ENCODE measurements at places on chromosomes 16 and 17. TPM values are rescaled to one million over a fixed set of nuclear protein-coding genes. Genes with fewer than 3 reads are reported as not detected.

The SALL1 gene
- 70.7 TPM for total RNA-seq

The ENPP7 gene
- not detected for total RNA-seq

GRCh38 chr17:44568945-44569858, 11.9 kb downstream of the FZD2 start:
- DNase-seq = peak; percentile 60

The KLHL11 gene
- 28.5 TPM for total RNA-seq

The PSMC3IP gene
- total RNA-seq = 22.8 TPM

The HID1 gene
- total RNA-seq = 5.0 TPM

GRCh38 chr17:48544349-48545021, 424 bp downstream of the HOXB2 start:
- peak; percentile 72 for DNase-seq

DNA sequence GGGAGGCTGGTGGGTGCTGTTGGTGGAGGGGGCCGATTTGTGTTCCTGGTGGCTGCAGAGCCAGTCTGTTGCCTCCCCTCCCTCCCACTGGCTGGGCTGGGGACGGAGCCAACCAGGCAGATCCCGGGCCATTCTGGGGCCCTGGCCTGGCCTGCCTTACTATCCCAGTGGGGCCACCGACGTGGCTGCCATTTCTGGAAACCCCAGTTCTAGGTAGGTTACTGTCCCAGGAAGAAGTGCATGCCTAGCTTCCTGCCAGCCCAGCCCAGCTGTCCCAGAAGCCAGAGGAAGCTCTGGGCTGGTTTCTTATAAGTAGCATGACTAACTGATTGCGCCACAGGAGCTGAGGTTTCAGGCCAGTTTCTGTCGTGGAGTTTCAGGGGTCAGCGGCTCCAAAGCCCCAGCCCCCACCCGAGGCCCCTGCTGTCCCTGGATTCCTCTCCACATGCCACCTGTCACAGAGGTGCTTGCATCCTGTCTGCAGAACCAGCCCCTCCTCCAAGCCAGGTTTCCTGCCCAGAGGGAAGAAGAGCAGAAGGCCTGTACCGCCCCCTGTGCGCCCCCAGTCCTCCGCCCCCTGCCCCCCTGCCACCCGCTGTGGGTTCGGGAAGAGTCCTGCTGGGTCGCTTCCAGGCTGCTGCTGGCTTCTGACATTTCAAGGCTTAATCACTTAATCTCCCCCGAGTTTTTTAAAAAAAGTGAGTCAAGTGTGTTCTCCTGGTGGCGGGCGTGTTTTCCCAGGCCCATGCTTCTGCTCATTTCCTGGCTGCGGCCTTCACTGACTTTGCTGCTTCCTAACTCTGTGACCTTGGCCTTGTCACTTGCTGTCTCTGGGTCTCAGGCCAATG, 13.2 kb downstream of the IL4R start:
- peak; percentile 71 for DNase-seq

The CNTNAP1 gene
- 15.1 TPM for total RNA-seq

The BCL6B gene
- 3.8 TPM for total RNA-seq

GRCh38 chr17:38352245-38353085, 821 bp downstream of the SOCS7 start:
- DNase-seq = peak; percentile 58

The KIF1C gene
- 22.1 TPM for total RNA-seq

- DNase-seq = no peak
Measured at GRCh38 chr16:17241264-17241835, 229.4 kb downstream of the XYLT1 start.

The ZNF276 gene
- total RNA-seq = 8.4 TPM

- DNase-seq = peak; percentile 68
Measured at GRCh38 chr16:53892155-53892554, 188.2 kb downstream of the FTO start.

The ITGB3 gene
- 0.47 TPM for total RNA-seq

- DNase-seq = peak; percentile 80
Measured at GRCh38 chr16:80028581-80029380, 428.2 kb upstream of the MAF start.

The DRC7 gene
- total RNA-seq = 0.41 TPM

- DNase-seq = no peak
Measured at GRCh38 chr17:13920413-13920812, 148.9 kb upstream of the COX10 start.

The TANC2 gene
- total RNA-seq = 6.0 TPM

The TNFRSF17 gene
- not detected for total RNA-seq

The PIGS gene
- total RNA-seq = 39.5 TPM

DNA sequence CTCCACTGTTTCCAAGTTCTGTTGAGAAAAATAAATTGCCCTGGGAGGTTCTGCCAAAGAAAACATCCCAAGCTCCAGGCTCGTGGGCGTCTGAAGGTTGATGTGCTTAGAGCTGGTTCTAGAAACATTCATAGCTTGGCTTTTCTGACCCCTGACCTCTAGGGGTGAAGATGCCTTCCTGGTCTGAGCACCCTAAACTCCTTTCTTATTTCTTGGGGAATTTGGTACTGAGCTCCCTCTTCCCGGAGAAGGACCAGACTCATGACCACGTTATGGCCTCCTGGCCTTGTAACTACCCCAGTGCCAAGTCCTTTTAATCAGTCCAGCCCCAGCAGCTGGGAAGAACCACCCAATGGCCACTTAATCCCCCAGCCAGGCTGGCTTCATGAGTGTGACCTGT, 66.4 kb downstream of the MYH11 start:
- no peak for DNase-seq

GRCh38 chr16:49890876-49891275, 35.0 kb upstream of the ZNF423 start:
- peak; percentile 73 for DNase-seq

The CSH1 gene
- total RNA-seq = not detected

The TPPP3 gene
- total RNA-seq = not detected

The GRAP gene
- total RNA-seq = 0.46 TPM

DNA sequence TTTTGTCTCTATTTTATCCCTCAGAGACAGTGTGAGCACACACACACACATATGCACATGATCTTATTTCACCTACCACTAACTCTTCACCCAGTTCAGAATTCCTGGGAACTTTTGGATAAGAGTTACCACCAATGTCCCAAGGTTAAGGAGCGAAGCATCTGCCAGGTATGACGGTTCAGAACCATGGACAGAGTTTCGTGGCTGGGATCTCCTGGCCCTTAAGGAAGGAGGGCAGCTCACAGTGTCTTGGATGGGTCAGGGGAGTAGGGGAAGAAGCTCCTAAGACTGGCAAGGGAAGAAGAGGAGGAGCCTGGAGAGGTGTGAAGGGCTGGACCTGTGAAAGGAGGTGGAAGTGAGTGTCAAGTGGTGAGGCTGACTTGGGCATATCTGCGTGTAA, 23.0 kb upstream of the TMEM132E start:
- peak; percentile 81 for DNase-seq

DNA sequence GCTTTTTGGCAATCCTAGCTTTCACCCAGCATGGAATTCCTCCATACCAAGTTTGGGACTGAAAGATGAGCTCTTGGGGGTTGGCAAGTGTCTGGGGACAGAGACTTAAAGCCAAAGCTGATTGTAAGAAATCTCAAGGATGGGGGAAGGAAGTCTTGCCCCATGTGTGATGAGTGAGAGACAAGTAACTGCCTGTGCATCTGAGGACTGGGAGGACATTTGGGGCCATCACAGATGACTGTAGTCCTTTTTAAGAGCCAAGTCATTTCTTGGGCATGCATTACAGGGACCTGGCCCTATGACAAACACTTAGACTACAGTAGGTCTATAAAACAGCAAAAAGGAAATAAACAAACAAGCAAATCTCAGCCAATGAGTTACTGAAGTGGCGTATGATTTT, 36.3 kb upstream of the CCL2 start:
- DNase-seq = no peak

The CRHR1 gene
- total RNA-seq = 3.4 TPM

The NXPH3 gene
- total RNA-seq = 10.7 TPM

The GJC1 gene
- total RNA-seq = 76.9 TPM

DNA sequence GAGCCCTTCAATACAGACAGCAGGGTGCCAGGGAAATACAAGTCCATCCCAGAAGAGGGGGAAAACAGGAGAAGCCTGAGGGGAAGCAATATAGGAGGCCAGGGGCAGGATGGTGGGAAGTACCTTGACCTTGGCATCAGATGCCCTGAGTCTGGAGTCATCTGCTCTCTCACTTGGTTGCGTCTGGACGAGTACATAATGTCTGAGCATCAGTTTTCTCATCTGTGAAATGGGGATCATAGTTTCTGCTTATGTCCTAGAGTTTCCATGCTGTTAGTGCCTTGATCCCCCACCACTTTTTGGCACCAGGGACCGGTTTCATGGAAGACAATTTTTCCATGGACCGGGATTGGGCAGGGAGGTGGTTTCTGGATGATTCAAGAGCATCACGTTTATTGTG, 2.3 kb downstream of the STAT5A start:
- DNase-seq = no peak

The ITGAD gene
- total RNA-seq = not detected

- peak; percentile 78 for DNase-seq
Measured at GRCh38 chr17:2723997-2724783, 12.6 kb upstream of the CLUH start.

GRCh38 chr16:87725596-87726235, 40.1 kb downstream of the KLHDC4 start:
- DNase-seq = no peak

DNA sequence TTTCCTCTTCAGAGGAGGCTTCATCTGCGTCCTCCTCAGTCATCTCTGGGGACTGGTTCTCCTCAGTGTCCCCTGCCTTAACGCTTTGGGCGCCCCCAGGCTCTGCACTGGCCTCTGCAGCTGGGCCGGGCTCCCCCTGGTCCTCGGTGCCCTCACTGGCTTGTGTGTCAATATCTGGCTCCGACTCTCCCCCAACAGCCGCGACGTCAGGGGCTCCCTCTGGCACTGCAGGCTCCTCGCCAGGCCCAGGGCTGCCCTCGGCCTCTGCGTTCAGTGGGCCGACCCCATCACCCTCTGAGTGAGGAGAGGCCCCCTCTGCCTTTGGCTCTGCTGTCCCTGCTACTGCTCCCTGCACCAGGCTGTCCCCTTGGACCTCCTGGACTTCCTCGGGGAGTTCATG, 34.7 kb downstream of the SRL start:
- no peak for DNase-seq

- peak; percentile 93 for DNase-seq
Measured at GRCh38 chr17:75525806-75526554, 483 bp downstream of the LLGL2 start.

DNA sequence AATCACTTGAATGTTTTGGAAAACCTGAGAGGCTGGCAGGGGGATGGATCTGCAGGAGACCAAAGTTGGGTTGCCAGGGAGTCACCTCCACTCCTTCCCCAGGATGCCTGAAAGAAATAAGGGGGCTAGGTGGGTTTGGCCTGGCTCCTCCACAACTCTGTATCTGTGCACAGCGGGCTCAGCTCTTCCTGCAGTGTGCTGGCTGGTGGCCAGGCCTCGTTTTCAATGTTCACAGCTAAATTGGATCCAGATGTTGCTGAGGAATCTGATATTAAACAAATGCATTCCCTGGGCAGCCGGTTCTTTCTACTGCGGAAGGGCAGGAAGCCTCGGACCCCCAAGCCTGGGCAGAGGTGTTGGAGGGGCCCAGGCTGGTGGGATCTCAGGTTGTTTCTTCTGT, 106.2 kb downstream of the N4BP1 start:
- DNase-seq = no peak

GRCh38 chr16:69109486-69110270, 4.2 kb downstream of the HAS3 start:
- no peak for DNase-seq

DNA sequence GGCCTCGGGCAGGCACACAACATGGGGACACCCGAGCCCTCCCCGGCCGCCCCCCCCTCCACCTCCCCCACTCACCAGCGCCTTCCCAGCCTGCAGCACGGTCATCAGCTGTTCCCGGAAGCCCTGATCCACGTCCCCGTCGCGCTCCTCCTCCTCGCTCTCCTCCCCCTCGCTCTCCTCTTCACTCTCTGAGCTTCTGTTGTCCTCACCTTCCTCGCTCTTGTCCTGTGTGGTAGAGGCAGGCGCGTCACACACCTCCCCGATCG, 10.3 kb downstream of the MYBBP1A start:
- DNase-seq = no peak

The NPB gene
- not detected for total RNA-seq

The RNF166 gene
- 30.1 TPM for total RNA-seq

The AATF gene
- 32.1 TPM for total RNA-seq

DNA sequence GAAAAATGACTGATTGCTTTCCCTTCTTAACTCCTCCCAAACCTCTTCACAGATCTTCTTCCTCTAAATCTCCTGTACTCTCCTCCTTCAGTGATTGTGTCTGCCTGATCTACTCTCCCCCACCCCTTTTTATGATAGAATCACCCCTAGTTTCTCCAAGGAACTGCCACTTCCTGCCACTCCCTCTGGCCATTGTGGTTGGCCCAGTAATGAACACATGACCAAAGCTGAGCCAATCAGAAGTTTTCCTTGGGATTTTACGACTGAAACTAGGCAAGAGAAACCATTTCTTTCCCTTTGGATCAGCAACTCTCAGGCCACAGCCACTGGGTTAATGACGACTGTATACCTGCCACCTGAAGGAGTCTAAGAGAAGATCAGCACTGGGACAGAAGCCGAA, 15.9 kb downstream of the IRX3 start:
- no peak for DNase-seq

- peak; percentile 49 for DNase-seq
Measured at GRCh38 chr17:55420776-55421178, 858 bp downstream of the MMD start.

The ANKRD40CL gene
- total RNA-seq = not detected

- no peak for DNase-seq
Measured at GRCh38 chr16:78353640-78354275, 254.3 kb downstream of the WWOX start.
